NCI-H1417 (cell line): ENCODE measurements at places on chromosomes 2 and 18.

DNA sequence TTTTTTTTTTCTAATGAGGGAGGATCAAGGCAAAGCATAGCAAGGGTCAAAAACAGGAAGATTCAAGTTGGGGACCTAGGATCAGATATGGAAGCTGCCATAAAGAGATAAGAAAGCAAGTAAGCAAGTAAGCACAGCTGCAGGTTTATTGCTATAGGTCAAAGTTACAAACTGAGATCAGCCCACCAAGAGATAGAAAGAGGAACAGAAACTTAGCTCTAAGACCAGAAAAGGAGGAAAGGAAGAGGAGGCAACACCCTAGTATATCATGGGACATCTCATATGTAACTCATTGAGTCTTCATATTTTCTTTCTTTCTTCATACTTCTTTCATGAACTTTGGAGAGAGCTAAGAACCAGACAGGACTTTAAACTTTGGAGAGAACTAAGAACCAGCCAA, 295.9 kb upstream of the CRIM1 start:
- DNase-seq, result no peak

GRCh38 chr2:238717084-238717483, 130.8 kb upstream of the TWIST2 start:
- DNase-seq, result no peak

GRCh38 chr2:150487537-150488429, at the start of gene RND3:
TSS of gene RND3 (minus strand) at chr2:150487667. CDS start at chr2:150487417, 250 bp downstream.
- DNase-seq, result peak; percentile 91

- no peak for DNase-seq
Measured at GRCh38 chr18:58599106-58599505, 29.8 kb downstream of the ALPK2 start.

GRCh38 chr2:28587526-28588291, 91.8 kb downstream of the PLB1 start:
- DNase-seq, result no peak

- no peak for DNase-seq
Measured at GRCh38 chr18:12946549-12947284, 1.1 kb upstream of the SEH1L start.

GRCh38 chr2:163630836-163631235, 105.0 kb downstream of the FIGN start:
- DNase-seq, result no peak

DNA sequence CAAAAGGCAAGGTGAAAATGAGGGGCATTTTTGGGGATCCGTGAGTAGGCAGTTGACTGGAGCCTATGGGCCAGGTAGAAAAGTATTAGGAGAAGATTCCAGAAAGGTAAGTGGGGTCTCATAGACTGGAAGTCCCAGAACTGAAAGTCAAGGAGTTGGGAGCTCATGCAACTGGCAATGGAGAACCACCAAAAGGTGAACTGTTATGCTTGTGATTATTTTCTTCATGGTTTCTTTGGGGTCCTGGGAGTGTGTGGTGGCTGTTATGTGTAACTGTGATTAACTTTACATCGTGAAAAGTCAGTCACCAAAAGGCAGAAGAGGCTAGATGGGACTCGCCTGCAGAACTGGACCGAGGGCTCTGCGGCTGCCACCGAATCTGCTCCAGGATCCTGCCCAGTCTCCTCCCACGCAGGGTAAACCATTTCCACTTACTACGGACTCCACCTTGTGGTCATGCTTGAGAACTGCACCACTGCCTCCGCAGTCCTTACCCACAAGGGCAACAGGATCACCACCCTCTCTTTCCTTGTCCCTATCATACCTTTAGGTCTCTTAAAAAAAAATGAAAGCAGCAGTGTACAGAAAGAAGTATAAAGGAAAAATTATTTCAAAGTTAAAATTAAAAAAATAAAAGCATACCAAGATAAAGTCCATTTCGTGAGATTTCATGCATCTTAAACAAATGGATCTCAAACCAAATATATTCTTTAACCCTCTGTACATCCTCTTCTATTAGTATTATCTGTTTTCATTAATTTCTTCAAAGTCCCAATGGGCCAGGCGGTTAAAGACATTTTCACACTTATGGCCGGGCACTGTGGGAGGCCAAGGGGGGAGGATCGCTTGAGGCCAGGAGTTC, 15.6 kb upstream of the CEP68 start:
- DNase-seq, result peak; percentile 71

GRCh38 chr18:10421859-10422258, 32.6 kb upstream of the APCDD1 start:
- no peak for DNase-seq

GRCh38 chr18:35618696-35619095, 37.2 kb downstream of the GALNT1 start:
- no peak for DNase-seq

- no peak for DNase-seq
Measured at GRCh38 chr18:66393463-66393862, 210.4 kb downstream of the CDH19 start.

DNA sequence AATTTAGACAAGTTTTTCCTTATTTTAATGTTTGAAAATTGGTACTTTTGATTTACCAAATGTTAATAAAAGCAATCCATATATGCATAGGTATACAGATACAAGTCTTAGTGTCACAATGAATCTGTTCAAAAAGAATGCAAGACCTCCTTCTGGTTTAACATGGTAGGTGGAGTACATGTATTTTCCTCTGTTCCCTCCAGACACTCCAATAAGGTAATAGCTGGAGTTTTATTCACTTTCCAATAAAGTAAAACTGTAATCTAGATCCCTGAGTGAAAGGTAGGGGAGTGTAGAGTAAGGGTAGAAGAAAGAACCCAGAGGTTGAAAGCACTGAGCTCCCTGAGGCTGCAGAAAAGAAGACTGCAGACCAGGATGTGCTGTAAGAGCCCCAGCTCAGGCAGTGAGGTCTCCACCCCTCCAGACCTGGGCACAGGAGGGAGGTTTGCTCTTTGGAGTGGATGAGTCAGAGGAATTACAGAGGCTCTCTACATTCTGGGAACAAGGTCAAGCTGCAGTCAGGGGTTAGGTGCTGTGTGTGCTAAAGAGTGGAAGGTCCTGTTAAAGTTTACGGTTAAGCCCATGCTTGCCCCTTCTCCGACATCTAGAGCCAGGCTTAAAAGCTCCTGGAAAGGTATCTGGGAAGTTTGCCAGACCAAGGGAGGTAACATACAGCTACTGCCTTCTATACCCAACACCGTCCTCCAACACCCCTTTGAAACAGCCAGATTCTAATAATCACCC, 27.6 kb upstream of the STAT1 start:
- DNase-seq, result no peak

DNA sequence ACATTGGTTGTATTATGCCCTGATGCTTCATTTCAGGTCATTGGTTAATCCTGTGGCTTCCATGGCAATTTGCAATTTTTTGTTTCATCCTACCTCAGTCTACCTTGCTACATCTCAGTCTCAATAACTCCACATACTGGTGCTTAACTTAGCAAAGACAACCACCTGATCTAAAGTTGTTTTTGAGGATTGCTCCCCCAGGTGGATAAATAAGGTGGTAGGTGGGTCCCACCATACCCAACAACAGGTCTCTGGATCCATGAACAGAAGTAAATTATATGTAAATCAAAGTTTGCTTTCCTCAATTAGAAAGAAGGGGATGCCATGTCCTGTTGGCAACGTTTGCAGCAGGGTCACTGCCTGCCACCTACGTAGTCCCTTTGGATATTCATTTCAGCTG, 7.0 kb downstream of the XIRP2 start:
- DNase-seq, result no peak

DNA sequence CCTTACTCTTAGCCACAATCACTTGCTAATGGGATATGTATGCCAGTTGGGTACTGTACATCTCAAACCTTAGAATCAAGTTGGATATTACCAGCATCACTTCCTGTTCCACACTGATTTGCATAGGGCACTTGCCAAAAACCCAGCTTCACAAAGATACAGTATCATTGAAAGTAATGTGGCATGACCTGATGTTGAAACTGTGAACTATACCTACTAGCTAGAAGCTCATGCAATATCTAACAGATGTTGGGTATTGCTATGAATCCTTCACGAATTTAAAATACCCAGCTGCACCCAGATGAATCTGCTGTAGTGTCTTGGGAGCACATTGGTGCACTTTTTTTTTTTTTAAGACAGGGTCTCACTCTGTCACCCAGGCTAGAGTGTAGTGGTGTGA, 6.5 kb upstream of the STAMBP start:
- DNase-seq, result no peak

- DNase-seq, result no peak
Measured at GRCh38 chr2:137237055-137237454, 471.7 kb downstream of the THSD7B start.

DNA sequence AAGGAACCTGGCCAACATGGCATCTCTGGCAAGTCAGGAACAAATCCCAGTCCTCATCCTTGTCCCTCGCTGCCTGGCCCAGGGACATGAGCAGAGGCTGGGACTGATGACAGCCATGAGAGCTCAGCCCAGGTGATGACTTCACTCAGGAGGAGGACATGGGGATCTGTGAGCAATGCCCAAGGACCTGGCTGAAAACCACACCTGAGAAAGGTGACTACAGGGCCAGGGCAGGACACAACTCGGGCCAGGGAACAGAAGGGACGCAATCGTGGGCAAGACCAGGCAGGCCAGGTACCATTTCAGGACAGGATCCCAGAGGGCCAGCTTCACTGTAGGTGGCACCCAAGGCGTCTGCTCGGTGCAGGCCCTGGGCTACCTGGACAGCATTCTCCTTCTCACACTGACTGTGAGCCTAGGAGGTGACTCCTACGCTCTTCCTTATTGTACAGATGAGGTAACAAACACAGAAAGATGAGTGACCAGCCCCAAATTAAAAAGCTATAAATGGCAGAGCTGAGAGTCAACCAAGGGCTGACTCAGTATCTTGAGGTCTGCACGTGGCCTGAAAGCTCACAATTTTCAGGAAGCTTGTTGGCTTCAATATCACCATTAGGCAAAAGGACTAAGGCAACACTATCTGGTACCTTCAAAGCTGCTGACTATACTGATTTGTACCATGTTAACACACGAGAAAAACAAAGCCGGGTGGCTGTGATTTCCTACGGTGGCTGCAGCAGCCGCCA, 141.1 kb downstream of the EIPR1 start:
- no peak for DNase-seq

GRCh38 chr18:48802543-48803290, 148.0 kb downstream of the SMAD7 start:
- DNase-seq, result no peak

DNA sequence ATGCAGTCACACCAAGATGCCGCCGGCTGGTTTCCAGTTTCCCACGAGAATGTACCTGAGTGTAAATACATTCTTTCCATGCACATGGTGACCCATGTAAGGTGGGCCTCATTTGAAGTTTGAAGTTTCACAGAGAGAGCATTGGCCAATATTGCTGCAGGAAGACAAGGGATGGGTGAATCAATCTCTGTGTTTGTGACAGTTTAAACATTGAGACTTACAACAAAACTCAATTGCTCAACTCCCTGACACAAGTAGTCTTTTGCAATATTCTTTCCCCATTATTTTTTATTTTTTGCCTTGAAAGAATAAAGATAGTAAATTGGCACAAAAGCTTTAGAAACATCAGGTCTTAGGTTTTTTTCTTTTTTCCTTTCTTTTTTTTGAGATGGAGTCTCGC, 5.1 kb downstream of the SERPINB2 start:
- DNase-seq, result no peak

- no peak for DNase-seq
Measured at GRCh38 chr2:26305540-26305939, 40.4 kb upstream of the SELENOI start.

- no peak for DNase-seq
Measured at GRCh38 chr18:63872586-63872985, 14.9 kb upstream of the SERPINB2 start.

DNA sequence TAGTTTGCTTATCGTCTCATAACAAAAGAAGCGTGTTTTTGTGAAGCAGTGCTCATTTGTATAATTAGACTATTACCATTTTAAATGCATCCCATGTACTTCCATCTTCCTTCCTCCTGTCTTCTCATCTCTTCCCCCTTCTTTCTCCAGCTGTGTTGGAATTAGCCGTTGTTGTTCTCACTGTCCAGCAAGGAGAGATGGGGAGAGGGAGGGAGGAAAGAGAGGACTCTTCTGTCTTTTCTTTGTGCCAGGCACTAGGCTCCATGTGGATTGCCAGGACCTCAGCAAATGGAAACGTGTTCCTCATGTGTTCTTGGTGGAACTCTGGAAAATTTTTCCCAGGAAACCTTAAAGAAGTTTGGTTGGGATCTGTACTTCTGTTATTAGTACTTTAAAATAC, 131.7 kb downstream of the PHLPP1 start:
- no peak for DNase-seq

DNA sequence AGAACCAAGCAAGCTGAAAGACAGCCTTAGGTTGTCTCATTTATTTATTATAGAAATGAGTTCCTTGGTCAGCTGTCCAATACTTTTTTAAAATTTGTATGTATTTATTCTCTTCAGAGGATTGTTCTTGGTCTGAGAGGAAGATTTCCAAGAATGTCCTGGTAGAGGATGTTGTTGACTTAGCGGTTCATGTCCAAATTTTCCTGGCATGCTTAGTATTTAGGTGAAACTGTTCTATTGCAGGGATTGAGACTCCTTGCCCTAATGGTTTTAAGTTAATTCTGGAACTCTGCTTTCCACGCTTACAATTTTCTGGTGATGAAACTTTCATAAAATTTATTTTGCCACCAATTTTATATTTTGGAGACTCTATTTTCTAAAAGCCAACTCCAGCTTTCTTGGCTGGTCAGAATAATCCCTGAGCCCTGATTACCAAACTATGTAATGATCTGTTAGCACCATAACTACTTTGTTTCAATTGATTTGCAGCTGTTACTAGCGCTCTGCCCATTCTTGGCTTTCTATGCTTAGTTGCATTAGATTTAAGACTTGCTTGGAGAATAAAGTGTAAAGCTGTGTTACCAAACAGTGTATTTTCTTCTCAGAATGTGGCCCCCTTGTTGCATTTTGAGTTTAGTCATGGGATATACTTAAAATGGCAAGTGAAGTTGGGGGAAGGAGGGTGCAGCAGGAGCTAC, 1868.8 kb upstream of the CELF4 start:
- DNase-seq, result no peak

DNA sequence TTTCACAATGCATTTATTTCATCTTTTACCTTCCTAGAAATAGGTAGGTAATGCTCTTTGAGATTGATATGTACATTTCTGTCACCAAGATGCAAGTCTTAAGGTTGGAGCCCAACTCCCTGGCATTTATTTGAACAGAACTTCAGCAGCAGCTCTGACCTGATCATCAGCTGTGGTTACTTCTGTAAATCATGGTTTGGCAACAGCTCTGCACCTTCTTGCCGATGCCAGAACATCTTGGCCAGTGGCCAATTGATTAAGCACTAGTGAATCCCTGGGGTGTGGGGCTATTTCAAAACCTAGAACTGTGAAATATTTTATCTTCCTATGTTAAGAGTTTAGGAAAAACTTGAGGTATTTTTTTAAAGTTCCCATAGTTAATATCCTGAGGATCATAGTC, 124.8 kb upstream of the NYAP2 start:
- no peak for DNase-seq
